Activated T-cell treated with anti-CD3 and anti-CD28 coated beads, Interleukin-2, amount 50 U/mL, for 1 hour (primary cell): ENCODE measurements at places on chromosomes 7 and 10.

- DNase-seq: no peak
Observed at GRCh38 chr10:50567384-50567783, 56.4 kb downstream of the SGMS1 start.

- DNase-seq: no peak
Observed at GRCh38 chr7:31563951-31564350, 50.1 kb downstream of the ITPRID1 start.

DNA sequence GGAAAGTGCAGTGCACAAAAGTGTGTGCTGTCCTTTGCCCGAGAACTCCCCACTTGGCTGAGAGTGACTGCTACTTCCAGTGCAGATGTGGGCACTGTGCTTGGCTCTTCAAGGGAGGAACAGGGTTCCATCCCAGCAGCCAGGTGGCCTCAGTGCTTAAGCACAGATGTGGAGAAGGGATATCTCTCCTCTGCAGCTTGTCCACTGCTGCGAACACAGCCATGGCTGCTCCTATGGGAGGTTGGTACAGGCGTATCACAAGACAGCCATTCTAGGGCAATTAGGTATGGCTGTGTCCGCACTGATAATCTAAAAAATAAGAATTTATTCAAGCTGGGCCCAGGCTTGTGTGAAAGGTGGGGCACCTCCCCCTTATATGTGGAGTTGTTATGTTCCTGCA lies 66.6 kb downstream of the GLCCI1 start:
- DNase-seq: no peak

DNA sequence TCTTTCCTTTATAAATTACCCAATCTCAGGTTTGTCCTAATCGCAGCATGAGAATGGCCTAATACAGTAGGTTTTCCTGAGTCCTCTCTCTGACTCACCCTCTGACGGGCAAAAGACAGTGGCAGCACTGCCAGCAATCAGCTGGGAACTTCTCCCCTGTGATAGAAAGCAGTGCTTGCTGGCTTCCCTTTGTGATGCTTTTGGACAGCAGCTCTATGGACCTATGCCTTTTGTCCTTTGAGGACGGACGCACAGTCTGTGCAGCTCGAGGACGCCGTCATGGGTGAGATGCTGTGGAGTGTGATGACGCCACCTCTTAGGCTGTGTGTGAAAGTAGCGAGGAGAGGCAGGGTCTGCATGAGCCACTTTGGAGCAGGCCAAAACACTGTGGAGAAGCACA lies 68.8 kb downstream of the KIAA1217 start:
- no peak for DNase-seq

- DNase-seq: no peak
Observed at GRCh38 chr7:146960773-146961391, 844.3 kb downstream of the CNTNAP2 start.

GRCh38 chr10:119706521-119707278 lies 19.1 kb upstream of the INPP5F start:
- DNase-seq: no peak

DNA sequence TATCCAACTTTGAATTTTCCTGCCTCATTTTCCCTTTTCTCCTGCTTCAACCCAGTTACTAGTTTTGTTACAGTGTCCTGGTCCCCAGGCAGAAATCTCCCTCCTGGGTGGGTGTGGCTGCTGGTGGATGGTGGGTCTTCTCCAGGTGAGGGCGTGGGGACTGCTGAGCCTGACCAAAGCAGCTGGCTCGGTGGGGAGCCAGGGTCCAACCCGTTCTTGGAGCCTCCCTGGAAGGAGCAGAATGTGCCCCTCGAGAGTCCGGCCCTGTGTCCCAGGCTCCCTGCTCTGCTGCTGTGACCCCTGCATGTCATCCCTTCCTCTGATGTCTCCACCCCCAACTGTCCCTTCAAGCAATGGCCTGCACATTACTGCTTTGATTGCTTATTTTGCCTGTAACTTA lies 86.6 kb upstream of the TCERG1L start:
- no peak for DNase-seq

DNA sequence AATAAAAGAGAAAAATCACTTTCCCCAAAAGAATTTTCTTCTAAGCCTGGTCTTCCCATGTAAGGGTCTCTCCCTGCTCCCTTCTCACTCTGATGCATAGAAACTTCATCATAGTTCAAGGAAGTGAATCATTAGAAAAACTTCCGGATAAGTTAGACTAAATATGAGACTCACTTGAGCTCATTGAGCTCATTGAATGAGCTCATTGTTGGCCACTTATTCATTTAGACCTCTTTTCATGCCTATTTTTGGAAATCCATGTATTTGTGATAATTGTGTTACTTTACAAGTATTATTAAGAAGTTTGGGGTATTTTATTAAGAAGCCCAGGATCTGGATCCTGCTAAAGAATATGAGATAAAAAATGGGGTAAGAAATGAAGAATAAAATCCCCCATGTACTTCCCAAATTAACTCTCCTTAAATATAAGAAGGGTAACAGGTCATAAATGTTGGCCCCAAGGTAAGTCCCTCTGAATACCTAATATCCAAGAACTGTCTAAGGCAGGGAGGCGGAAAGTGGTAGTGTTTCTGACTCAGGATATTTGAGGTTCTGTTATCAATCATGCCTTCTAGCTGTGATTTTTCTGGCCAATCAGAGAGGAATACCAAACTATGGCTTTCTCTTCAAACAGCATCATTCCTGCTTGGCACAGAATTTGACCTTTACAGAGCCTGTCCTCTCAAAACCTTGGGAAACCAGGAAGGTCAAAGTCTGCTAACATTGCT lies 236.5 kb upstream of the PTN start:
- DNase-seq: no peak

DNA sequence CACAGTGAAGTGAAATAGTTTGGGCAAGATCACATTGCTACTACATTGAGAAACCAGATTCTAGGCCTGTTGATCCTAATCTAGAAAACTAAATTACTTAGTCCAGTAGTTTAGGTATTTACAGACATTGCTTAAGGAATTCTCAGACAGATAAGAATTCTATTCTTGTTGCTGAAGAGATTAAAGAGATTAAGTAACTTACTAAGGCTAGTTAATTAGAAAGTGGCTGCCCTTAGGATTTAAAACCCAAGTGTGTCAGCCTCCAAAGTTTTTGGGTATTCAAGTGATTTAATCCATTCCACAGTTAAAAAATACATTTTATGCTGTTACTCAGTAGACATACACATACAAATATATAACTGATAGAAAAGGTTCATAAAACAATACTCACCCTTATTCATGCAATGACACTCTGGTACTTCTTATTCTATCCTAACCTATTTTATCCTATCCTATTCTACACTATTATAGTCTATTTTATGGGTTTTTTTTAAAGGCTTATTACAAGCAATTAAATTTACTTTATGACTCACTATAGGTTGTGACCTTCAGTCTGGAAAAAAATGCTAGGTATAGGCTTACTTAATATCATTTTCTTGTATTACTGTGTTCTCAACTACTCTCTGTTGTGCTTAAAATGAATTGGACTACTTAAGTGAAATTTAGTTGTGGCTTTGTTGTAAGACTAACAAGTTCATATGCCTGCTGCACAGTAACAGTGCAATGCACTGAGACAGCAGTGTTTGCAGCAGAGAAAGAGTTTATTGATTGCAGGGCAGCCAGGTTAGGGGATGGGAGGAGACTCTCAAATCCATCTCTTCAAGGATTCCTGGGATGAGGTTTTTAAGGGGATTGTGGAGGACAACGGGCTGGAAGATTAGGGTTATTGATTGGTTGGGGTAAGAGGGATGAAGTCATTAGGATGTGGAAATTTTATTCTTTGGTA lies 10.7 kb downstream of the SPAM1 start:
- no peak for DNase-seq

GRCh38 chr10:90075995-90076394 lies 374.6 kb downstream of the KIF20B start:
- DNase-seq: no peak

DNA sequence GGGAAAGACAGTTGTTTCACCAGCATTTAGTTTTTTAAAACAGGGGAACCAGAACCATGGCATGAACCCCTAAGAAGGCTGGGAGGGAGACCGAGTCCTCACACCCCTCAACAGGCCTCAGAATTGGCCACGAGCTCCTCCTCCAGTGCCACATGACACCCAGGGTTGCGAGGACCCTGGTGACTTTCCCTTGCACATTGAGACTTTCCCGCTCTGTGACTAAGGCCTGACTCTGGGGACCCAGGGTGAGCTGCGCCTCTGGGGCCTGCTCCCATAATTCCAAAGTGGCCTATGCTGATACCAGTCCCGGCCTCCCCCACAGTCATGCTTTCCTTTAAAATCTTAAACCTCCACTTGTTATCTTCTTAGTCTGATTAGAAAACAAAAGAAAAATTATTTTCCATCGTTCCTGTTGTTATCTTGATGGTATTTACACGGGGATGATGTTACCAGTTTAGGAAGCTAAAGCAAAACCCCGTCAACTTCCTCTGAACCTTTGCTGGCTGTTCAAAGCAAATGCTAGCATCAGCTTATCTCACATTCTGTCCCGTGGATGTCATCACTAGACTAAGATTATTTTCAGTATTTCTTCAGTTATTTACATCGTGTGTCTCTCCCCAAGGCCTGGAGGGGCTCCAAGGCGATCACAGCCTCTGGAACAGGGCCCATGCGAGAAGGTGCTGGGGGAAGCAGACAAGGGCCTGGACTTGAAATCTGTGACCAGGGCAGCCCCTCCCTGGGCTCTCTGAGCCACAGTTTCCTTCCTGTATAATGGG lies 42.1 kb downstream of the FAM53B start:
- peak; percentile 43 for DNase-seq

DNA sequence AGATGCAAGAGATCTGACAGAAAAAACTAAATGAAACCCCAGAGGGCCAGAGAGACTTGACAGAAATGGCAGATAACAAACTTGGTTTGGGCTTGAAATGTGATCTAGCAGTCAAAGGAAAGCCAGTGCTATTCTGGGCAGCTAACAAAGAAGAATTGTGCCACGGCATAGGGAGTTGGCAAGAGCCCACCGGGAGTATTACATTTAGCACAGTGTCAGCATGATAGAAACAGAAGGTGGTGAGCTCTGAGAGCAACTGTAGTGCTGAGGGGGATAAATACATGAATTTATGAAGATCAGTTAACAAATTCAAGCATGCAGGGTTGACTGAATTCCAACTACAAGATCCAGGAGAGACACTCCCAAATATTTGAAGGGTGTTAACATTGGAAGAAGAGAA lies 91.1 kb downstream of the AHCYL2 start:
- no peak for DNase-seq

GRCh38 chr10:122882766-122883165 lies 3.4 kb upstream of the FAM24B start:
- DNase-seq: no peak

- DNase-seq: no peak
Observed at GRCh38 chr7:121269798-121270197, 59.0 kb upstream of the WNT16 start.

GRCh38 chr10:5449823-5450222 lies 37.5 kb downstream of the NET1 start:
- DNase-seq: no peak

DNA sequence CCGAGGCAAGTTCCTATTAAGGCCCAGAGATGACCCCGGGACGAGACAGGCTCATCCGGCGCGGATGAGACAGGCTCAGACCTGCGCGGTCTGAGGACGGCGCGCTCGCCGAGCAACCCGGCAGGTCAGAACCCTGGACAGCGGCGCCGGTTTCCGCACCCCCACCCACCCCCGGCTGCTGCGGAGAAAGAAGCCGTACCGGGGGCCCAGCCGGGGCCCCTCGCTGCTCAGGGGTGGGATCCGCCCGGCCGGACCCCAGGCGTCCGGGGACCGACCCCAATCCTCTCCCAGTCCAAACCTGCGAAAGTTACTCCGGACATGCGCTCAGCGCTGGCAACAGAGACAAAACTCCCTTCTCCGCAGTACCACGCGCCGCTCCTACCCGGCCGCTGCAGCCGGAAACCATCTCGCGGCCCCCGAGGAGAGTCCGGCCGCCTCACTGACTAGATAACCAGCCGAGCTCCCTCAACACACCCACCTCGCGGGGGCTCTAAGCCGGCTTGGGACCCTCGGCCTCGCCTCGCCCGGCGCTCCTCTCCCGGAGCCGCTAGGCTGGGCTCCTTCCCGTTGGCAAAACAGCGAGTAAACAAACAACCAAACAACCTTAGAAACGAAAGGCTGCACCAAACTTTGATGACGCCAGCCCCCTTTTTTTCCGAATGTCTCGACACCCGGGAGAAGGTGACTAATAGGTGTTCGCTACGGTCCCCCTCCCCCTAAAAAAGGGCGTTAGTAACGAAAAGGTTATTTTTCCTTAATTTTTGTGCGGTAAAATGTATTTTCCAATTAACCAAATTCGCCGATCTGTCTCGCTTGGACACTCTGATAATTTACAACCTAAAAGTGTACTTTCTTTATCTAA lies 2.3 kb upstream of the DRGX start:
- DNase-seq: peak; percentile 58

- DNase-seq: no peak
Observed at GRCh38 chr7:18498341-18498740, 2.8 kb downstream of the HDAC9 start.

GRCh38 chr7:18575622-18576572 lies 80.3 kb downstream of the HDAC9 start:
- DNase-seq: no peak

DNA sequence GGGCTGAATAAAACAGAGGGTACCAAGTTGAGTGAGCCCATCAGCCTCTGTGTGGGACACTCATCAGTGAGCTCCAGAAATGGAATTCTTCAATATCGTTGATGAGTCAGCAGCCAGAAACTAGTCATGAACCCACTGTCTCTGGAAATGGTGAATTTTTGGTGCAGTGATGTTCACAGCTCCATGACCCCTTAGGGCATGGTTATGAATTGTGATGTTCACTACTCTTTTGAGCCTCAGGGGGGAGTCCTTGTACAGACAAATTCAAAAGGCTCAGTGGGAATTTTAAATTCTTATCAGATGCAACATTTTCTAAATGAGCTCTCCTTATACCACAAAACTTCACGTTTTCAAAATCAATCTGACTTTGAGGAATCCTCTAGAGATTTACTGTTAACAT lies 335.7 kb downstream of the PHTF2 start:
- no peak for DNase-seq

DNA sequence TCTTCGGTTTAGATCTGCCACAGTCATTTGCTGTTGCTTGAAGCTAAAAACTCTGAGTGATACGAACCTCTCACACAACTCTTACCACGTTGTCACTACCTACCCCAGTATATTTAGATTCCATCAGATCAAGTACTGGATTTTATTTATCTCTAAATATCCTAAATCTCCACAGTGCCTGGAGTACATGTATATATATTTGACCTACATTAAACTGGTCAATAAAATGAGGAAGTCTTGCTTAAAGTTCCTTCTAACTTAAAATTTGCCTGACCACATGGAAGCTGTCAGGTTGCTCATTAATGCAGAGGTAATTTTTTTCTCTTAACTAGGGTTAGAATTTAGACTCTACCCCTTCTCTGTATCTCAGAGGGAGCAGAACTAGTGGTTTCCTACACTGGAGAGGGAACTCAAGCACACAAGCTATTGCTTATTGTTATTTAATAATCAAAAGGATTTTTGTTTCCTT lies 3.1 kb upstream of the MACC1 start:
- DNase-seq: no peak
